T-helper 17 cell (primary cell): ENCODE measurements at places on chromosomes 1 and 21.

DNA sequence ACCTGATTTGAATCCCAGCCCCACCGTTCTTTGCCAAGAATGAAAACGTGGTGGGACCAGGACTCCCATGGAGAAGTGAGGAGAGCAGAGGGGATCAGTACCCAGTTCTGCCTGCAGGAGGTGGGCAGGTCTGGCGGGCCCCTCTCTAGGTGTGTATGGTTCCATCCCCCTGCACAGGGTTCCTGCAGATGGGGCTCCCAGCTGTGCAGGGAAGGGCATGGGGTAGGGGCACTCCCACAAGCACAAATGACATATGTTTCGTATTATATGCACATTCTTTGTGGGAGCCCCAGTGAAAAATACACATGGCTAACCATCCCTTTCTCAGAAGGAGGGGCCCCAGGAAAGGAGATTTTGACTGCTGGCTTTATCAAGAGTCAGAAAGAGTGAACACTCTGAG is 144.6 kb downstream of the PLPP3 start:
- no peak overlapping the region for H3K4me3 ChIP-seq
- no peak for DNase-seq
- no peaks in the 10 kb centered on the region for H3K4me1 ChIP-seq
- H3K36me3 ChIP-seq = no peaks in the 10 kb centered on the region
- no peaks in the 10 kb centered on the region for H3K27me3 ChIP-seq

DNA sequence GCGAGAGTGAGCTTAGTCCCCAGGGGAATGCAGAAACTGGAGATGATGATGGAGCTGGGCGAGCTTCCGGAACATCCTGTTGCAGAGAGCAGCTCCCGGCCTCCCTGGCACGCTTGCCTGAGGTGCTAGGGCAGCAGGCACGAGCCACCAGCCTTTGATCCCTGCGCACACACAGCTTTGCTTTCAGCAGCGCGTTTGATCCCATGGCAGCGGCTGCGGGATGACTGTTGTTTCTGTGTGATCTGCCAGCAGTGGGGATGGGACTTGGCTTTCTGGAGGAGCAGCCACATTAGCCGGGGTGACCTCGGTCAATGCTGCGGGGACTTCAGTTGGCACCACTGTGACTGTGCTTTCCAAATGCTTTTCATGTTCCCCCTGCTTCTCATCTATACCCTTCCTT is 193.2 kb downstream of the KAZN start:
- DNase-seq = no peak
- H3K27ac ChIP-seq = no peak overlapping the region
- peaks cover 24% of the 10 kb centered on the region for H3K27me3 ChIP-seq

- no peak for DNase-seq
- no peaks in the 10 kb centered on the region for H3K4me1 ChIP-seq
- H3K36me3 ChIP-seq = no peaks in the 10 kb centered on the region
- H3K27me3 ChIP-seq = no peaks in the 10 kb centered on the region
- H3K27ac ChIP-seq = no peak overlapping the region
Measured at GRCh38 chr1:216222288-216222687, 201.0 kb downstream of the USH2A start.

- H3K27me3 ChIP-seq = peaks cover 10% of the 10 kb centered on the region
- H3K4me1 ChIP-seq = no peaks in the 10 kb centered on the region
- no peaks in the 10 kb centered on the region for H3K36me3 ChIP-seq
- H3K27ac ChIP-seq = no peak overlapping the region
- H3K4me3 ChIP-seq = no peak overlapping the region
Measured at GRCh38 chr1:63931468-63931867, 157.7 kb downstream of the ROR1 start.

- H3K4me3 ChIP-seq = no peak overlapping the region
- H3K27me3 ChIP-seq = peaks cover 46% of the 10 kb centered on the region
- no peak for DNase-seq
Measured at GRCh38 chr21:41784456-41785102, 17.7 kb upstream of the RIPK4 start.

DNA sequence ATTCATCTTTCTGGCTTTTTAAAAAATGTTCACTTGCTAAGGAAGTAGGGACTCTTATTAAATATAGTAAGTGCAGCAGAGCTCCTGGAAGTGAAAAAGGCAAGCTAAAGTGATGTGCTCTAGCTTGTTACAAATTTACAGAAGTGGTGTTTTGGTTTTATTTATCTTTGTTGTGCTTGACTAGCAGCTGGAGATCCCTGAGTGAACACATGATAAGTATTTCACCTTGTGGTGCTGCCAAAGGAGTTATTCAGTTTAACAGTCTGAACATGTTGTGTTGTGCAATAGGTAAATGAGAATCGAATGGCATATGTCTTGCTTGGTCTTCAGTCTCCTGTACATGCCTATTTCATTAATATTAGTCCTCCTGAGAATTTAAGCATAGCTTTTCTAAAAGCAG is 315.7 kb downstream of the TPR start:
- H3K36me3 ChIP-seq = no peaks in the 10 kb centered on the region
- H3K27ac ChIP-seq = no peak overlapping the region
- peaks cover 5% of the 10 kb centered on the region for H3K27me3 ChIP-seq
- H3K4me3 ChIP-seq = no peak overlapping the region

DNA sequence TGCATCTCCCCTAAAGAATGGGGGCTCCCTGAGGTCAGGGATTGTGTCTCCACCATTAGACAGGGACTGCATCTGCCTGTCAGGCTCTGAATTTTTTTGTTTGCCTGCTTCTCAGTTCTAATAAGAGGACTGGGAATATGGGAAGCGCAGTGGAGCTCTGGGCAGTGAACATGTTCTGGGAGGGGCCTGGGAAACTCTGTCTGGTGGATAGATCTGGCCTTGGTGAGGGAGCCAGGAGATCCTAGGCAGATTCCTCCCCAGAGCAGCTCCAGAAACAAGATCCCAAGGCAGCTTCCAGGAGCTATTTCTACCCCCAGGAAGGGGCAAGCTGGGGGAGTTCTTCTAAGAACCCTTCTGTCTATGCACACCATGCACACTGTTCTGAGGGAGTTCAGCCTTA is 12.6 kb upstream of the MYOG start:
- H3K27ac ChIP-seq = no peak overlapping the region
- H3K4me1 ChIP-seq = no peaks in the 10 kb centered on the region

GRCh38 chr1:25430967-25431881 is 527 bp downstream of the MACO1 start:
- peak overlapping the region; percentile 98 for H3K27ac ChIP-seq
- H3K4me3 ChIP-seq = peak overlapping the region; percentile 94
- peaks cover 42% of the 10 kb centered on the region for H3K4me1 ChIP-seq
- no peaks in the 10 kb centered on the region for H3K36me3 ChIP-seq
- no peaks in the 10 kb centered on the region for H3K27me3 ChIP-seq

DNA sequence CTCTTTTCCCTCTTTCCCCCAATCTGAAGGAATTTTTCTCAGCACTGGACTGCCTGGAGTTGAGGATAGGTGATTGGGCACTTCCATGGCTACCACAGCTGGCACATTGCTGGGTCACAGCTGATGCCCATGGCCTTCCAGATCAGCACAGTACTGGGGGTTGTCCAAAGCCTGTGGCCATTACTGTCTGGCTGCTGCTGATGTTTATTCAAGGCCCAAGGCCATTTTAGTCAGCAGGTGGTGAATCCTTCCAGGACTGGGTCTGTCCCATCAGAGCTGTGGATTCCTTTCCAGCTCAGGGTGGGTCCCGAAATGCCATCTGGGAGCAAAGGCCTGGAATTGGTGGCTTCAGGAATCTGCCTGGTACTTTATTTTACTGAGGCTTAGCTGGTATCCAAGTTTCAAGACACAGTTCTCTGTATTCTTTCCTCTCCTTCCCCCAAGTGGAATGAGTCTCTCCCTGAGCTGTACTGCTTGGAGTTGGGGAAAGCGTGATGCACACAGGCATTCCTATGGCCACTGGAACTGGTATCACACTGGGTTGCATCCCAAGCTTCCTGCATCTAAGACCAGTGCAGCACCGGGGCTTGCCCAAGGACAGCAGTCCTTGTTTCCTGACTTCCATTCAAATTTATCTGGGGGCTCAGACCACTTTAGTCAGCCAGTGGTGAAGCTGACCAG is 19.1 kb downstream of the GPR88 start:
- no peaks in the 10 kb centered on the region for H3K4me1 ChIP-seq
- H3K27me3 ChIP-seq = no peaks in the 10 kb centered on the region
- H3K4me3 ChIP-seq = no peak overlapping the region

- no peaks in the 10 kb centered on the region for H3K4me1 ChIP-seq
- H3K36me3 ChIP-seq = no peaks in the 10 kb centered on the region
- peaks cover 59% of the 10 kb centered on the region for H3K27me3 ChIP-seq
- no peak overlapping the region for H3K27ac ChIP-seq
Measured at GRCh38 chr1:63915121-63915520, 141.3 kb downstream of the ROR1 start.

- no peaks in the 10 kb centered on the region for H3K27me3 ChIP-seq
- no peak for DNase-seq
- H3K4me1 ChIP-seq = peaks cover 10% of the 10 kb centered on the region
- H3K27ac ChIP-seq = peak overlapping the region; percentile 44
- no peak overlapping the region for H3K4me3 ChIP-seq
Measured at GRCh38 chr21:41115851-41116250, 52.1 kb upstream of the BACE2 start.

DNA sequence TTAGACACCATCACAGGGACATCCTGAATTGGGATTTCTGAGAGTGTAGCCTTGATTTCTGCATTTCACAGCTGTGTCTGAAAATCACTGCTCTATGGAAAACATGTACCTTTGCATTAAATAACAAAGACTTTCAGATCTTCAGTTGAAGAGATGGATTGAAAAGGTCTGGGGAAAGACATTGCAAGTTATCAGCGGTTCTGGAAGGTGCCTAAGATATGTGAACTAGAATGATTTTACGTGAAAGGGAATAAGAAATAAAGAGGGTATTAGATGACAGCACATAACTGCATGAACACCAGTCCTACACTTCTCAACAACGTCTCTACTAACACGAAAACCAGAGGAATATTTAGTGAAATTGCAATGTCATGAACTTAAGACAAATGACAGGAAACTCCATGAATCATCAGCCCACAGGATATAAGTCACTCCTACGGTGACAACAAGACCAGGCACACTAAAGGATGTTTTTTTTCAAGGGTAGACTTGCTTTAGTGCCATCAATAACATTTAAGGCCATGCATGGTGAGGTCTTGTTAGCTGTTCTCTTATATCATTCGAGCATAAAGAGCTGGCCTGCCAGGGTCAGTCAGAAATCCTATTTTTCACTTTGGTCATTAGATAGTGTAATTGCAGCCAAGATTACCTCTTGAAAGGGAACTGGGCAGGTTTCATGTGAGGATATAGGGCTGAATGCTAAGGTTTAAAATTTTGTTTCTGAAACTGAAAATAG is 283.1 kb downstream of the GRIK1 start:
- H3K36me3 ChIP-seq = no peaks in the 10 kb centered on the region
- no peak for DNase-seq
- H3K4me1 ChIP-seq = peaks cover 4% of the 10 kb centered on the region
